ENCODE measurements at places on chromosomes 16 and 17. TPM values are rescaled to one million over a fixed set of nuclear protein-coding genes. Genes with fewer than 3 reads are reported as not detected.

- no peak for DNase-seq
Measured at GRCh38 chr17:16652847-16653366, 743 bp downstream of the ZNF624 start.

DNA sequence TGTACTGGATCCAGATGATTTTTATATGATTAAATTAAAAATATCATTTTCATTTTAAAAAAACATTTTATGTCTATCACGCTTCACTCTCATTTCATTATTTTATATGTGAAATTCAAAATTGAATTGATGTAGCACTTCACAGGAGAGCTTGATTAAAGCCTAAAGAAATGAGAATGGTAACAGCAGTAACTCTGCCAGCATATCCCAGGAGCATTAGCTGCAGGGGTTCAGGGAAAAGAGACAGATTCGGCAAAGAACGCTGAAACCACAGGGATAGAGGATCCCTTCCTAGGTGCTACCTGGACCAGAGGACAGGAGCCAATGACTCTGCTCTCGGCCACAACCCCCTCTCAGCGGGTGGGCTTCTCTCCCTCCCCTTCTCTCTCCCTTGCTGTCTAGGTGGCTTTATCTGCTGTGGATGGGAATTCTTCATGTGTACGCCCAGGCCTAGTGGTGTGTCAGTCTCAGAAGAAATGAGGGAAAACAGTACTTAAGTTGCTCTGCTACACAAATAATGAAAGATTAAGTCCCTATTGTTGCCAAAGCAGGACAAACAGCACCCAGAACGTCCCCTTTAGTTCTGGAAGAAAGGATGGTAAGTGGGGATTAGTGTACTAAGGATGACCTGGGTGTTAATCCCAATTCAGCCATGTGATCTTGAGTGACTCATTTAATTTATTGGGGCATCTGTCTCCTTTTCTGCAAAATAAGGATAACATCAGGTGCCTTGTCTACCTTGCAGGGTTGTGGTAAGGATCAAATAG is 123.3 kb downstream of the CDK5R1 start:
- no peak for DNase-seq

- DNase-seq = no peak
Measured at GRCh38 chr16:59213952-59214351, 479.8 kb upstream of the GOT2 start.

ETV4 gene
- total RNA-seq = 2.4 TPM

- peak; percentile 34 for DNase-seq
Measured at GRCh38 chr16:31200821-31201568, 1.6 kb downstream of the PYCARD start.

DNA sequence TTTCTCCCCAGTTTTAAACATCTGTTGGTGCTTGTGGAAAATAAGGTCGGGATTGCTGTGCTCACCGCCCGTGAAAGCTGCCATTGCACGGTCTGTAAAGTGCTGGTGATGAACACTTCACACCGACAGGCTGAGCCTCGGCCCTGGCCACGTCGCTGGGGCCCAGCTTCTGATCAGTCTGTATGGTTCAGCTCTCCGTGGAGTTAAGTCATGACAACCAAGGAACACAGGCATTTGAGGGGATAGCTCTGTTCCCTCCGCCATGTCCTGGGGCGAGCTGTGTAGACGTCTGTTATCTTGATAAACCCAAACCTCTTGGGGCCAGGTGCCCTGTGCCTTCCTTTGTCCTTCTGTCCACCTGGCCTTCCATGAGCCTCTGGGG is 110.6 kb downstream of the METRNL start:
- DNase-seq = no peak
